ENCODE measurements at places on chromosomes 5 and 9.

DNA sequence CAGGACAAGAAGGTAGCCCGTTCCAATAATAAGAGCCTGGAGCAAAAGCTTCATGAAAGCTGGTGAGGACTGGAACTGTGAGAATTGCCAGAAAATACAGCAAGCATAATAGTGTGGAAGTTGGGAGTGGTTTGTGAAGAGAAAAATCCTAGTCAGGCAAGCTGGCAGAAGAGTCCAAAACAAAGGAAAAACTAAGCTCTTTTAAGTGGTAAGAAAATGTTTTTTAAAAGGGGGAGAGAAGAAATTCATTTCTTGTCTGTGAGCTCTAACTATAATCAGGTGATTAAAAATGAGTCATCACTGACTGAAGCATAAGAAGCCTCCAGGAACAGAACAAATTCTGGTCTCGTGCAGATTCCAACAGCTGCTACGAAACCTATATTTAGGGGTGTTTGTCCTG is 102.6 kb downstream of the CAAP1 start:
- no peak for DNase-seq

DNA sequence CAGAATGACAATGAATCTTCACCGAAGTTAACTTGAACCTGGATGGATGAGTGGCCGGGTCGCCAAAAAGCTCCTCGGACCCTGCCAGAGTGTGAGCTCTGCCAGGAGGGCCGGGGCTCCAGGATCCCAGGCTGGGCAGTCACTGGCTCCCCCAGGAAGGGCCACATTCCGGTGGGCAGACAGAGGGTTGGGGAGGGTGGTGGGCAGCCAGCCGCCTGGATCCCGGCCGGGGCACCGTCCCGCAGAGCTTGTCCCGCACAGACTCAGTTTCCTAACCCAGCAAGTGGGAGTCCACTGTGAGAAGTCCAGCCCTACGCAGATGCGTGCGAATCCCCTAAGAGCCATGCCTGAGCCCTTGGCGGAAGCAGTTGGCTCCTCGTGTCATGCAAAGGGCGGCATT is 10.3 kb upstream of the NOTCH1 start:
- DNase-seq, result no peak

DNA sequence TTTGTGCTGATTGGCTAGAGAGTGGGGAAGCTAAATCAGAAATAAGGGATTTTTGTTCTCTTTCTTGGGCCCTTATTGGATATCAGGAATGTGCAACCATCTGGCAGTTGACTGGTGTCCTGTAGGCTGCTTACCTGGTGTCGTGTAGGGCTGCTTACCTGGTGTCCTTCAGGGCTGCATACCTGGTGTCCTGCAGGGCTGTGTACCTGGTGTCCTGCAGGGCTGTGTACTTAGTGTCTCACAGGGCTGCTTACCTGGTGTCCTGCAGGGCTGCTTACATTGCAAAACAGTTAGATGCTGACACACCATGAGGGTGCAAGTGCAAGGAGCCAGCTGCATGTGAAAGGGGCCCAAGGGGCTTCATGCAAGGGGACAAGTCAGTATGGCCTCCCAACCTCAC is 249.3 kb downstream of the ICE1 start:
- DNase-seq, result no peak

GRCh38 chr9:12771891-12772290 is 2.9 kb upstream of the LURAP1L start:
- no peak for DNase-seq

GRCh38 chr5:149632311-149633251 is 51.3 kb downstream of the ARHGEF37 start:
- DNase-seq, result no peak

GRCh38 chr5:14086261-14086660 is 56.9 kb upstream of the TRIO start:
- DNase-seq, result no peak

DNA sequence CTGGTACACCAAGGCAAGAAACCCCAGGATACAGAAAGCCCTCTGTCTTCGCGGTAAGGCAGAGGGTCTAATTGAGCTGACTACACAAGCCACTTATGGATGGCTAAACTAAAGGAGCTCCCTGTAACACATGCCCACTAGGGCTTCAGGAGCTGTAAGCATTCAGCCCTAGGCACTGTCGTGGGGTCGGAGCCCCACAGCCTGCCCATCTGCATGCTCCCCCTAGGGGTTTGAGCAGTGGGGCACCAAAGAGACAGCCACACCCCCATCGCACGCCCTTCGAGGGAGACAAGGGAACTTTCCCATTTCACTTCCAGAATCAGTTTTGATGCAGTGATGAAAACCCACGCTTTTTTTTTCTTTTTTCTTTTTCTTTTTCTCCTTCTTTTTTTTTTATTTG is 11.0 kb upstream of the MTMR12 start:
- DNase-seq, result no peak

DNA sequence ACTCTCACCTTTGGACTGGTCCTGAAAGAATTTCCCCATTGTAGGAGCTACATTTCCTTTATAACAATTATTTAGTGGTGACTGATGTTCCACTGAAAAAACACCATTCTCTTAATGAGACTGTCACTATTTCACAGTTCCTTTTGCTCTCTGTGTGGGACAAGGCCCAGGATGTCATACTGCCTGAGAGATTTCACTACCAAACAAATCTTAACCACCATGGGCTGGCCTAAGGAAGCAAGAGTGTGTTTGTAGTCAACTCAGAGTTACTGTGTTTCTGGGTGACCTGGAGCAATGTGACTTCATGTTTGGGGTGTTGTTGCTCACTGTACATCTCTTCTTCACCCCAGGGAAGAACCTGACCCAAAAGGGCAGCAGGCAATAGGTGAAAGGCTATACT is 50.1 kb upstream of the ZNF608 start:
- DNase-seq, result no peak

DNA sequence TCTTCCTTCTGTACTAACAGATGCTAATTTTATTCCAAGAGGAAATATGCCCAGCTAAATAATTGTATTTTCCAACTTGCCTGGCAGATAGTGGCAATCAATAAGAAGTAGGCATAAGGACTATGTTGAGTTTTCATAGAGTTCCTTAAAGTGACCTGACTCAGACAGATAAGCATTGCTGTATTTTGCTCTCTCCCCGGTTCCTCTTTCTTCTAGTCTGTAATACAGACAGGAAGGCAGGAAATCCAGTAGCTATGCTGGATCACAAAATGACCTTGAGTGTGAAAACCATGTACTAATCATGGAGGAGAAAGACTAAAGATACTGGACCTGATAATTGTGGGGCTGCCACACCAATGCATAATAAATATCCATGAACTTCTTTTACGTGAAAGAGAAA is 701.7 kb downstream of the CETN3 start:
- DNase-seq, result no peak

- DNase-seq, result no peak
Measured at GRCh38 chr9:109311286-109311685, 9.6 kb downstream of the EPB41L4B start.

DNA sequence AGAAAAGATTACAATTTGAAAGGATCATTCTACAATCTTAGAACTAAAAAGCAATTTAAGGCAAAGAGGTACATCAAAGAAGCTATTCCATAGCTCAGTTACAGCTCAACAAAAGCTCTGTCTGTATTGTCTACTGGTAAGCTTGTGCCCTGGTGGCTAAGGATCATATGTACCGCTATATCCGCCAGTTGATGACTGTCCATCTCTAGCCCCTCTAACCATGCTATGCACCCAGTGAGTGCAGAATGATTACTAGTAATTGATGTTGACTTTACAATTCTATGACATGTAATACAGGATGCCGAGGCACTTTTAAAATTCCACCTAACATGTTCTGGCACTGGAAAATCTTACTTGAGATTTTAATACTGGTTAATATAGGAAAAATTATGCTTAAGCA is 13.1 kb downstream of the LOX start:
- DNase-seq, result no peak

GRCh38 chr5:176743868-176744583 is 66.3 kb upstream of the UNC5A start:
- no peak for DNase-seq

- no peak for DNase-seq
Measured at GRCh38 chr5:172630986-172631385, 10.1 kb upstream of the NEURL1B start.

DNA sequence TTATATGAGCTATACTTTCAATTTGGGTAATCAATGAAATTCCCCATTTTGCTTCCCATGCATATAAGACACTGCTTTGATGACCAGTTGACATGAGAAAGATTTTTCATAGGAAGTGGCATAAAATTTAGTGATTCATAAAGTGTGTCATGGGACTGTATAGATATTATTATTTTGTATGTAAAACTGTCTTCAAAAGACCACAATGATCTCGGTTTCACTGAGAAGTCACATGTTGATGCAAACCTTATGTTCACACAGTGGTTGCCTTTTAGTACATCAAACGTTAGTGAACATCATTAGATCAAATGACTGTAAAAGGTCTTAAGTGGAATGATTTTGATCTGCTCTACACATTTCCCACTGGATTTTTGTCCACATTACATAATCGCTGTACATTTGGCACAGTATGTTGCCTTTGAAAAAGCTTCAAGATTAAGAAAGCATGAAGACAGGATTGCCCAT is 349.2 kb upstream of the MEF2C start:
- DNase-seq, result no peak

DNA sequence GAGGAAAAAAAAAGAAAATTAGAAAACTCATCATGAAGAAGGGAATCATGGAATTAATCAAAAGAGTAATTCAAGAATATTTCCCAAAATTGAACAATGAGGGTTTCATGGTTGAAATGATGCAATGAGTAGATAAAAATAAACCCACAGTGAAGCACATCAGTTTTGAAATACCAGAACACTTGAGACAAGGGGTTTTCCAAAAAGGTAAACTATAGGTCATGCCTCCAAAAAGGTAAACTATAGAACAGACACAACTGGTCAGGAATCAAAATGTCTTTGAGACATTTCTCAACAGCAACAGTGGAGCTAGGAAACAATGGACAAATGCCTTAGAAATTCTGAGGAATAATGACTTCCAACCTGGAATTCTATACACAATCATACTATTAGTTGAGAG is 60.2 kb upstream of the PCSK5 start:
- no peak for DNase-seq

- DNase-seq, result no peak
Measured at GRCh38 chr5:122897283-122897602, 51.8 kb downstream of the SNX24 start.

GRCh38 chr5:138724470-138725146 is 28.6 kb upstream of the CTNNA1 start:
- DNase-seq, result no peak

- no peak for DNase-seq
Measured at GRCh38 chr9:91486699-91487497, 63.3 kb upstream of the NFIL3 start.

Measured in activated naive CD4-positive, alpha-beta T cell (primary cell).